Esophagus muscularis mucosa (tissue), 4 donors: ENCODE measurements at places on chromosomes 7 and 10. TPM values are rescaled to one million over a fixed set of nuclear protein-coding genes. Genes with fewer than 3 reads are reported as not detected.

GRCh38 chr10:1116696-1117280 is 60.6 kb downstream of the WDR37 start:
- DNase-seq: no peak

GRCh38 chr10:77907900-77908717 is 18.4 kb downstream of the DLG5 start:
- DNase-seq: no peak

Gene RSPH10B
- total RNA-seq: not detected

- DNase-seq: no peak
Observed at GRCh38 chr10:97371696-97372095, 29.4 kb downstream of the RRP12 start.

DNA sequence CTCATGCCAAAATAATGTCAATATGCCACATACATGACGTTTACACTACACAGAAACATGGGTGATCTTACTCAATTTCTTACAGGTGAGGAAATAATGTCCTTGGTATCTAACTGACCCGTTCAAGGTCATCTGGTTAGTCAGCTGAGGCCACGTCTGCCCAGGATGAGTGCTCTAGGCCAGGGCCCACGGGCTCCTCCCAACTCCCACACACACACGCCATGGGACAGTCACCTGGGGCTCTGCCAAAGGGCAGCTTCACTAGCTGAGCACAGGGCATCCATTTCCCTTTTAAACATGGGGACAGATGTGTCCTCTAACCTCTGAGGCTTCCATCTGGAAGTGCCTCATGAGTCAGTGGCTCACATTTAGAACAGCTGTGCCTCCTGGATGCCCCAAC is 123.9 kb downstream of the TNS3 start:
- DNase-seq: no peak

Gene ZNF853
- total RNA-seq: 13.7 TPM

Gene LAMB4
- 2.6 TPM for total RNA-seq

Gene FGFBP3
- 1.7 TPM for total RNA-seq

DNA sequence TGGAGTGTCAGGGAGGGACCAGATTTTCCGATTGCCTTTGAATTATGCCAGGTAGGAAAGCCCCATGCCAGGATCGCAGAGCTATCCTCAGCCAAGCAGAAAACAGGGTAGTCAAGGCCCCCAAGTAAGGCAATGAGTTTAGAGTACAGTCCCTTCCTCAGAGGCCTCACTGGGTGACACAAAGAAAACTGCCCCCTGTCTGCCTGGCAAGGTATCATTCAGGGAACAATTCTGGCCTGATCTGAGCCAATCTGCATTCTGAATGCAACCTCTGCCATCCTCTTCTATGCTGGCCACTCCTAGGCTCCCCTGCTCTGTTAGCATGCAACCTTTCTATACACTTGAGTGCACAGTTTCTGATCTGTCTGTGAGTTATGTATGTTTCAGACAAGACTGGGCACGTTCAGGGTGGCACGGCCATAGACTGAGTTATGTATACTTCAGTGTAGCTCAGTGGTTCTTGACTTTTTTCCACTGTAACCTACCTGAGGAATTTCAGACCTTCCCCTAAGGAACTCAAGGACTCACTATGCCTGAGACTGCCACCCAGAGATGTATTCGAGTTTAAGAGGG is 336.8 kb downstream of the PLXNA4 start:
- no peak for DNase-seq

Gene ZNF467
- total RNA-seq: 11.6 TPM

- DNase-seq: no peak
Observed at GRCh38 chr7:75957021-75957736, 37.2 kb downstream of the TMEM120A start.

- DNase-seq: no peak
Observed at GRCh38 chr7:80095545-80095944, 39.1 kb upstream of the GNAI1 start.

- no peak for DNase-seq
Observed at GRCh38 chr7:29332875-29333855, 138.6 kb downstream of the CHN2 start.

GRCh38 chr10:48193556-48193955 is 80.9 kb downstream of the FRMPD2 start:
- DNase-seq: no peak

- no peak for DNase-seq
Observed at GRCh38 chr7:123798532-123799188, 46.3 kb upstream of the HYAL4 start.

GRCh38 chr7:51300762-51301674 is 15.6 kb downstream of the COBL start:
- DNase-seq: peak; percentile 79

GRCh38 chr10:7199152-7199760 is 211.6 kb downstream of the SFMBT2 start:
- DNase-seq: no peak

GRCh38 chr7:78585980-78586379 is 787.4 kb downstream of the PHTF2 start:
- DNase-seq: no peak

- DNase-seq: no peak
Observed at GRCh38 chr7:80218723-80219122, 84.1 kb downstream of the GNAI1 start.

DNA sequence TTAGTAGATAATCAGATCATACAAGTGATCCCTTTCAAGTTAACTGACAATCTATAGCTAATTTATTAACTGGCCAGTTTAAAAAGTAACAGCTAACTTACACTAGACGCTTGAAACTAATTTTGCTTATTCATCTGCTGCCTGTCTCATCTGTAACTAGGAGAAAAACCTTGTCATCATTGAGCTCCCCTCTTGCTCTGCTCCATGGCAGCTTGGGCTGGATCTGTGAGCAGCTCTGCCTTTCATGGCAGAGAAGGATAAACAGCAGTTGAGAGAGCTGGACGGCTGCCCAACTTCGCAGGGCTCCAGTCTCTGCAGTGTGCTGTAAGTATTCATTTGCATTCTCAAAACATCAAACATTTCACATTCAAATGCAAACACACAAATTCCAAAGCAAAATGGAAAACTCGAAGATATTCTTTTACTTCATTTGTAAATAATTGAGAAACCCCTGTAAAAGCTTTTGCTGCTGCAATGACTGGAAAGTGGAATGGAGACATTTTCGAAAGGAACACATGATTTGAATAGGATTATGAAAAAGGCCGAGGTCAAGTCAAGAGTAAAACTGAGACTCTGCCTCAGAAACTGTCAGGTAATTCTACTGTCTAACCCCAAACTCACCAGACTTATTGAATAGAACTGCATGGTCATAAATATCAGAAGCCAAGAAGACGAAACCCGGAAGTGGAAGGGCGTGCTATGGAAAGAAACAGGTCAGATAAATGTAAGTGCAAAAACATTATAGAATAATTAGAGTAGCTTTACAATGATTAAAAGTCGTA is 17.6 kb downstream of the SLC35B4 start:
- DNase-seq: no peak

Gene TUBAL3
- 0.34 TPM for total RNA-seq

DNA sequence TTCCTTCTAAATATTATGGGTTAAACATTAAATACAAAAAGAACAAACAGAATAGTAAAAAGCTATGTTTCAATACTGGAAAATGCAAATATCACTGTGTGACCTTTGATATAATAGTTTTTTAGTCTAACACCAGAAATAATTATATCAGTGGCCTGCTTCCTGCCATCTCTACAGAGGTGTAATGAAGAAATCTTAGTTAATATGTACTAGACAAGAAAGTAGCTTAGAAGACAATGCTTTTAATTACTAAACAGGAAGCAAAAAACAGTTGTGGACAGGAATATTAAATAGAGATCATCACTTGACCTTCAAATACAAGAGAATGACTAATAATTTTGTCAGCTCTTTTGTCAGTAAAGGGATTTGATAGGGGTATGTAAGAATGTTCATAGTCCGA is 47.4 kb upstream of the LRRN3 start:
- DNase-seq: no peak

DNA sequence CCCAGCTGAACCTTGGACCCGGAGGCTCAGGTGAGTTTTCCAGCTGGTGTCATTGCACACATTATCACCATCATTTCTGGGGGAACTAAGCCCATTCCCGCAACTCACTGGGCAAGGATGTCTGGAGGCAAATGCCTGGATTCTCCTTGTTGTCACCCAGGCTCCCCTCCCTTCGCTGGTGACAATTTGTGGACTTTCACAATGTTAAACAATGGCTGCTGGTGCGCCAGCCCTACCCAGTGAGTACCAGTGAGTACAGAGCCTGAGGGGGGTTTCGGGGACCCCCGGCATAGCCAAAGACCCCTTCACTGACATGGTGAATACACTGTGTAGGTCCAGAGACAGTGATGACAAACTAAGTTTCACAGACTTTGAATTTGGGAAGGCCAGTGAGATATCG is 189.2 kb downstream of the ADARB2 start:
- DNase-seq: no peak

GRCh38 chr10:100723770-100724530 is 21.4 kb upstream of the PAX2 start:
- DNase-seq: no peak

Gene ABCB8
- 23.7 TPM for total RNA-seq

DNA sequence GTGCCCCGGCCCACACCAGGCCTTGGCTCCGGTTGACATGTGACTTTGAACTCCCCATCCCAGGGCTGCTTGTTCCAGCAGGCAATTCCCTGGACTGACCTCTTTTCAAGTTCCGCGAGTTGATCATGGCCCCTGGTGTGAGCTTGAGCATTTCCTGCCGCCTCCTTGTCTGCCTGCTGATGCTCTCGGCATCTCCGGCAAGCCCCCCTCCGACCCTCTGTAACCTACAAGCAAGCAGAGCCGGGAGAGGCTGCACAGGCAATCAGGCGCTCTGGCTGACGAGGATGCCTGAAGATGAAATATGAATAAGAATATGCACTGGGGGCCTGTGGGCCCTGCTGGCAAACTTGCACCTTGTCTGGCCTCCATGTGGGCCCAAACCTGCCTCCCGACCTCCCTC is 304.9 kb upstream of the MKI67 start:
- peak; percentile 89 for DNase-seq

- DNase-seq: no peak
Observed at GRCh38 chr7:78720066-78720465, 733.4 kb downstream of the MAGI2 start.

DNA sequence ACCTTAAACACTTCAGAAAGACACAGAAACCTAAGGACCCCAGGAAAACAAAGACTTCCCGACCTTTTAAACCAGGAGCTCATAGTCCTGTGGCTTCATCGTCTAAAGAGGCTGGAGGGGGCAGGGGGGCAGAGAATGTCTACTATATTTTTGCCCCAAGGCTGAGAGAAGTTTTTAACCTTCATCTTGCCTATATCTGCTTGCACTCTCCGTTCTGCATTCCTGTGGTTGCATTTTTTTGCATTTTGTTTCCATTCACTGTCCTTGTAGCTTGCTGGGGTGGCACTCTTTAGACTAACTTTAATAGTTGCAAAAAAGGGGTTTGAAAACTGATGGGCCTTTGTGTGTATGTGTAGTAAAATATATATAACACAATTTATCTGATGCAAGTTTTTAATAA is 23.7 kb downstream of the PRKAR2B start:
- no peak for DNase-seq

GRCh38 chr7:35754741-35755140 is 46.1 kb upstream of the SEPTIN7 start:
- no peak for DNase-seq

Gene TAS2R4
- total RNA-seq: not detected

Gene STEAP2
- 22.5 TPM for total RNA-seq

Gene CAMK2B
- total RNA-seq: 1.2 TPM

GRCh38 chr10:60564475-60564874 is 174.8 kb upstream of the ANK3 start:
- no peak for DNase-seq

Gene CRPPA
- 3.6 TPM for total RNA-seq

GRCh38 chr10:92112462-92112861 is 178.4 kb downstream of the CPEB3 start:
- no peak for DNase-seq

- peak; percentile 95 for DNase-seq
Observed at GRCh38 chr7:73894733-73895551, 34.0 kb downstream of the TMEM270 start.

DNA sequence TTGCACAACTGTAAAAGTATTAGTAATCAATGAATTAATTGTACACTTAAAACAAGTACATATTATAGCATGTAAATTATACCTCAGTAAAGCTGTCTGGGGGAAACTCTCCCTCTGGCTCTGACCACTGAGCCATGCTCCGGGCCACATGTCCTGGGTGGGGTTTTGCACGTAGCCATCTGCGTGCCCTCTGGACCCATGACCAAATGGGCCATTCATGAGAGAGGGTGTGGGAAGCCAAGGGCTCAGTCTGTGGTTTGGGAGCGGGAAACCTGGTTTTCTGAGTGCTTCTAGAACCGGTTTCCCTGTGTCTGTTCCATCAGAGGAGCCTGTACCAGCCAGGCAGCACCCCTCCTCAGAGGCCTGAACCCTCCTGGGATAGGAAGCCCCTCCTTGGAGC is 143.2 kb downstream of the SH3PXD2A start:
- no peak for DNase-seq

DNA sequence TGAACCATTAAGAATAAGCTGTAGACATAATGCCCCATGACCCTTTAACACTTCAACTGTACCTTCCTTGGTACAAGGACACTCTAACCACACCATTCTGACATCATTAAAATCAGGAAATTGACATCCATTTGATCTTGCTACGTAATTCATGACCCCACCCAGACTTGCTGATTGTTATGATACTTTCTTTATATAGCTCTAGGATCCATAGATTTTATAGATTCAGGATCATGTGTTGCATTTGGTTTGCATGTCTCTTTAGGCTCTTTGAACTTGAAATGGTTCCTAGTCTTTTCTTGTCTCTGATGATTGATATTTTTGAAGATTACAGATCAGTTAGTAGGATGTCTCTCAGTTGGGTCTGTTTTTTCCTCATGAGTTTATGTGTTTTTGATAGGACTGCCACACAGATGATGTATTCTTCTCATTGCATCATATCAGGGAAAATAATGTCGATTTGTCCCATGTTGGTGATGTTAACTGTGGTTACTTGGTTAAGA is 13.5 kb downstream of the CCM2 start:
- no peak for DNase-seq

Gene PFKFB3
- total RNA-seq: 22.4 TPM

DNA sequence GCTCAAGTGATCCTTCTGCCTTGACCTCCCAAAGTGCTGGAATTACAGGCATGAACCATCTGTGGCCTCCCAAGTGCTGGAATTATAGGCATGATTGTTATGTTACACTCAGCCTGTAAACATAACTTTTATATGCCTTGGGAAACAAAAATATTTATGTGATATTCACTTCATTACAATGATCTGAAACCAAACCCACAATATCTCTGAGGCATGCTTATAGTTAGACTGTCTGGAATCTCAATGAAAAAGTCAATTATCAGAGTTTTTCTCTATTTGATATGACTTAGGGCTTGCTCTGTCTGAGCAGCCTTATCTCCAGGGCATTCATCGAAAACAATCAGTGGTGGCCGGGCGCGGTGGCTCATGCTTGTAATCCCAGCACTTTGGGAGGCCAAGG is 195.3 kb upstream of the MYO3A start:
- no peak for DNase-seq

GRCh38 chr7:27700501-27700900 is 37.8 kb upstream of the HIBADH start:
- no peak for DNase-seq

GRCh38 chr7:158286210-158286609 is 301.4 kb downstream of the PTPRN2 start:
- DNase-seq: no peak

Gene PAX4
- not detected for total RNA-seq

- DNase-seq: no peak
Observed at GRCh38 chr10:10727812-10728211, 289.9 kb upstream of the CELF2 start.

Gene CRHR2
- total RNA-seq: not detected
